ENCODE measurements at places on chromosomes 1 and 21.

DNA sequence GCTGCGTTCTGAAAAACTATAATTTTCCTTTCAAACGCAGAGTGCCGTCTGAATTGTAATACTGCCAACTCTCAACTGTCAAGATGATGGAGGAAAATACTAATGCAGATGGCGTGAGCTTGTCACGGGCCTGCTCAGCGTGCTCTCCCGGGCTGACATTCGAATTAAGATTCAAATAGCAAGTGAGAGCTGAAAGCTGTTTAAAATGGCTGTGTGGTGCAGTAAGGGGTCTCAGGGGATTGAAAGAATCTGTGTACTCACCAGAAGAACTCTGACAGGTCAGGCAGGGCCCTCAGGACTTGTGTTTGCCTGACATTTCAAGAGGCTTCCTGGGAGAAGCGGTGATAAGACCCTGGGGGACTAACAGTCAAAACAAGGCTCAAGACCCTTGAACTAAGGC is 33.1 kb downstream of the ZMYND12 start:
- DNase-seq: no peak

DNA sequence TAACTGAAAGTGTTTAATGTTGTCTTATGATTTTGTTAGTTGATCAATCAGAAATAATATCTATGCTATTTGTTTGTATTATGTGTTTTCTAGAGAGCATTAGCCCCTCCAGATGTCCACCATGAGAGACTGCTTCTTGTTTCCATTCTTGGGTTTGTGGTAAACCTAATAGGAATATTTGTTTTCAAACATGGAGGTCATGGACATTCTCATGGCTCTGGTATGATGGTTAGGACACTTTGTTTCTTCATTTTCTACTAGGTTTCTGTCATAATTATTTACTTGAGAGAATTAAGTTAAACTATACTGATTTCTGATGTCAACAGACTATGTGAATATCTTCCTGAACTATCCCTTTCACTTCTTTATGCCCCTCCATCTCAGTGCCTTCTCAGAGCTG is 16.1 kb downstream of the SLC30A7 start:
- no peak for DNase-seq

DNA sequence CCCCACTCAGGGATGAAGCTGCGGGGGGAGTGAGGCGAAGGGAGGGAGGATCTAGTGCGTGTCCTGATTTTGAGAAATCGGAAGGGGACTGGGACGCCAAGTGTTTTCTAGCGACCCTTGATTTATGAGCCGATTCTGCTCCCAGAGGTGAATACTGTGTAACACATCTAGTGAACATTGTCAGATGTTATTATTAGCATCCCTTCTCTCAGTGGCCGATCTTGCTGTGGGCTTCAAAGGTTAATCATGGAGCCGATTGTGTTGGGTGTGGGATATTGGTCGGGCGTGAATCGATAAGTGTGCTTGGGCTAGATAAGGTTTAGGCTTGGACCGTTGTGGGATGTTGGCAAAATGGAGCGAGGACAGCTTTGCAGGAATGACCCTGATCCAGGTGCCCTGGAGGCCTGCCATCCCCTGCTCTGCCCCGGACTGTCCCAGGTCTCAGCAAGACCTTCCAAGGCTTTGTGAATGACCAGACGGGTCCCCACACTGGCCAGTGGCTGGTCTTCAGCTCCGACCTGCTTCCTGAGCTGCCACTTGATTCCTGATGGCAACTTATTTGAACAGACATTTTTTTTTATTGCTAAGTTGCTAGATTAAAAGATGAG is 2.2 kb downstream of the AJAP1 start:
- DNase-seq: no peak

- no peak for DNase-seq
Observed at GRCh38 chr1:234598974-234599616, 10.9 kb downstream of the IRF2BP2 start.

DNA sequence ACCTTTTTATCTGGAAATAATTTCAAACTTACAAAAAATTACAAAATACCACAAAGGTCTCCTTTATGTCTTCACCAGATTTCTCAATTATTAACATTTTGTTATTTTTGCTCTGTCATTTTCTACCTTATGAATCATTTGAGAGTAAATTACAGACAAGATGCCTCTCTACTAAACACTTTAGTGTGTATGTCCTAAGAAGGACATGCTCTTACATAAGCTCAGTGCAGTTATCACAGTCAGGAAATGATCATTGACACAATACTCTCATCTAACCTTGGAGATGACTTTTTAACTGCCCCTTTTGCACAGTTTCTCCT is 378.9 kb upstream of the RUNX1 start:
- no peak for DNase-seq
